ENCODE measurements at places on chromosomes 1 and 21.

DNA sequence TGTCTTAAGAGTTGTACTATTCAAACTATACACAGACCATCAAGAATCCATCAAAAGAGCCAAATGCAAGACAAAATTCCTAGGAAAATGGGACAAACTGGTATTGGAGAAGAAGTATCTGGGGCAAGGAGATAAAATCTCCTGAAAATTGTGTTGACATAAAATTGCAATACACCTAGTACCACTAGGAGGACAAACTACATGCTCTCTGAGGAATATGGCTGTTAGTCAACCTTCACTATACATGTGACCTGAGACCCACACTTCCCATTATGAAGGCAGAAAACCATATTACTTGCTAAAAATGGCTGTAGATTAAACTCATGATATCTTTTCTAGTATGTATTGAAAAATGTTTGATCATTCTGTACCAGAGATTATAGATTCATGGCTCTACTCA is 30.0 kb downstream of the IRF2BP2 start:
- DNase-seq = no peak

- no peak for DNase-seq
Measured at GRCh38 chr21:42572906-42573495, 59.3 kb downstream of the SLC37A1 start.

DNA sequence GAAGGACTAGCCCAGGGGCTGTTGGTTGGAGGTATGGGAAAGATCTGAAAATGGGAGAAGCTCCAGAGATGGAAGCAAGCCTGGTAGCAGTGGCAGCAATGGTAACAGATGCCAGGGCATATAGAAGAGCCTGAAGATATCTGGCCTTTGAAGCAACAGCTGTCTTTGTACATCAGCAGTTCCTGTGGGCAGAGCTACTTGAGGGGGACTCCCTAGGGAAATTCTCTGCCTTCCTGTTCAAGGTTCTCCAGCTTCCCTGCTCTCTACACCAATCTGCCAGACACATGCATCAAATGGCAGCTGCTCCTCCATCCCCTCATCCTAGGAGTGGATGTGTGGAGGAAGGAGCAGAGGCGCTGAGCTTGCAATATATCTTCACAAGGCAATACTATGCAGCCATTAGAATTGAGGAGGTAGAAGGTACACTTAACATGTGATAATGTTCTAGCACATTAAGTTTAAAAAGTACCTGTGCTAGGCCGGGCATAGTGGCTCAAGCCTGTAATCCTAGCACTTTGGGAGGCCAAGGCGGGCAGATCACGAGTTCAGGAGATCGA is 2.2 kb downstream of the TMEM35B start:
- no peak for DNase-seq

DNA sequence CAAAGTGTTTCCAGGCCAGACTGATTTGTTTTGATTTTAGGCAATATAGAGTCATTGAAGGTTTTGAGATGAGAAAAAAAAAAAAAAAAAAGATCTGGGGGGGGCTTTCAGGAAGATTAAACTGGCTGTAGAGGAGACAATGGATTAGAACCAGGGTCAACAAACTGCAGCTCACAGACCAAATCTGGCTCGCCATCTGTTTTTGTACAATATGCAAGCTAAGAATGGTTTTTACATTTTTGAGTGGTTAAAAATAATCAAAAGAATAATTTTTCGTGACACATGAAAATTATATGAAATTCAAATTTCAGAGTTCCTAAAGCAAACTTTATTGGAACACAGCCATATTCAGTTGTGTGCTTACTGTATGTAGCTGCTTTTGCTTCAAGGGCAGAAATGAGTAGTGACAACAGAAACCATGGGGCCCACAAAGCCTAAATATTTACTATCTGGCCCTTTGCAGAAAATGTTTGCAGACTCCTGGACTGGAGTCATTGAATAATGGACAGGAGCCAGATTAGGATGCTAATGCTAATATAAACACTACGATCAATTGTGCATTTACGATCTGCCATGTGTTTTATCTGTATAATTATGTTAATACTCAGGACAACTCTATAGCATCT is 375.7 kb upstream of the DAB1 start:
- no peak for DNase-seq

- DNase-seq = no peak
Measured at GRCh38 chr1:67020765-67021164, 33.2 kb downstream of the SLC35D1 start.

Data from fibroblast of skin of scalp (primary cell).